Ovary (tissue), 10 donors: ENCODE measurements at places on chromosomes 16 and 17.
A peak's percentile ranks its signal among the peaks of the same experiment; 100 is the strongest.

DNA sequence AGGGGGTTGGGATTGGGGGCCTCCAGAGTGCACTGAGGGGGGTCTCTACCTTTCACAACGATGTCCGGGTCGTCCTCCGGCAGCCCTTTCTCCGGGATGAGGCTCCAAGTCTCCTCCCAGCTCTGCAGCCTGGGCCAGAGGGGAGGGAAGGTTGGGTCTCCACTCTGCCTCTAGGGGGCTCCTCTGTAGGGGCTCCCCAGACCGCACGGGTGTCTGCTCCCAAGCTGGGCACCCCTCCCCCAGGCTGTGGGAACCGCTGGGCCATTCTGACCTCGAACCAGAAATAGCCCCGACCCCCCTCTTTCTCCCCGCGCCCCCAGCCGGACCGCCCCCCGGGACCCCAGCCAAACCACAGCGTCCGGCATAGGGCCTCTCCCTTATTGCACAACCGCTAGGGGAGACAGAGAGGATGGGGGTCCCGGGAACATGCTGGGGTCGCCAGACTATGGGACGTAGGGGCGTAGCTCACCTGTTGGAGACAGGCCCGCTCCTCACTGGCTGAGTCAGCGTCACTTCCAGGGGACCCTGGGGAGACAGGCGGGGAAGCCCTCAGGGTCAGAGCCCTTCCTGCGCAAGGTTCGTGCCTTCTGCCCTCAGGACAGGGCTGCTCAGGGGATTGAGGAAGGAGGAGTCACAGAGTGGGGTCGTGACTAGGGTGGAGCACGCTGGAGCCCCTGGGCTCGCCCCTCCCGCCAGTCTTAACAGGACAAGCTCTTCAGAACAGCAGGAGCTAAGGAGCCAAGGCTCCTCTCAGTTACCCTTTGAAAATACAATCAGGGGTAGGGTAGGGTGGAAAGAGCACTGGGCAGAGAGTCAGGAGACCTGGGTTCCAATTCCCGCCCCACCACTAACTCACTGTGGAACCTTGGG is 2.7 kb downstream of the PLEKHH3 start:
- no peaks in the 10 kb centered on the region for H3K36me3 ChIP-seq
- H3K27me3 ChIP-seq = no peaks in the 10 kb centered on the region
- peak overlapping the region; percentile 82 for H3K27ac ChIP-seq
- peaks cover 11% of the 10 kb centered on the region for H3K4me1 ChIP-seq
- peak overlapping the region; percentile 63 for H3K4me3 ChIP-seq

DNA sequence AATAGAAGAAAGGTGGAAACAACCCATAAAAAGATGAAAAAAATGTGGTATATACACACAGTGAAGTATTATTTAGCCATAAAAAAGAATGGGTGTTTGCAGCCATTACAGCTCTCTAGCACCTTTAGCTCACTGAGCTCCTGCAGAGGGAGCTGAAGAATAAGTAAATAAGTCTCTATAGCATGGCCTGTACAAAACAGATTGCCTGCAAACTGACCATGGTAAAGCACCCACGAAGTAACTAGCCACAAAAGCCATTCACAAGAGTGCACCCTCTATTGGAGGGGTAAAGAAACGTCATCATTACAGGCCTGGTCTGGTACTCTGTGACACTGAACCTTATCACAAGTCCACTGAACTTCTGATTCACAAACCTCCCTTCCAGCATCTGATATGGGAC is 76.3 kb downstream of the USP32 start:
- DNase-seq = no peak
- no peak overlapping the region for H3K4me3 ChIP-seq
- H3K4me1 ChIP-seq = no peaks in the 10 kb centered on the region
- no peak overlapping the region for H3K27ac ChIP-seq

DNA sequence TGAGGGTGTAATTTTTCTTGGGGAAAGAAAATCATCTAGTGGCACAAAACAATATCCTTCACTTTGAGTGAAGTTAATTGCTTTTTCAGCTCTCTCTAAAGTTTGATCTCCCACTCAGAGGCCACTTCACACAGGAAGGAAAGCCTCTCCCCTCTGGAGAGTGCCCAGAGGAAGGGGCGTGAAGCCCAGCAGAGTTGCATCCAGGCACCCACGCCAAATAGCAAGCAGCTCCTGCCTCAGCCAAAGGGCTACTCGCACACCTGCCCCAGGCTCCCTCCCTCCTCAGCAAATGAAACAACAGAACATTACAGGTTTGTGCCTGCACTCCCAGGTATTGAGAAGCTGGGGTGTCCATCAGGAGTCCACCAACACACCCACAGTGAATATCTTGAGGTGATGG is 183.0 kb upstream of the RPL38 start:
- no peaks in the 10 kb centered on the region for H3K4me1 ChIP-seq
- no peak overlapping the region for H3K4me3 ChIP-seq
- no peak for DNase-seq
- H3K27me3 ChIP-seq = no peaks in the 10 kb centered on the region
- no peaks in the 10 kb centered on the region for H3K36me3 ChIP-seq

DNA sequence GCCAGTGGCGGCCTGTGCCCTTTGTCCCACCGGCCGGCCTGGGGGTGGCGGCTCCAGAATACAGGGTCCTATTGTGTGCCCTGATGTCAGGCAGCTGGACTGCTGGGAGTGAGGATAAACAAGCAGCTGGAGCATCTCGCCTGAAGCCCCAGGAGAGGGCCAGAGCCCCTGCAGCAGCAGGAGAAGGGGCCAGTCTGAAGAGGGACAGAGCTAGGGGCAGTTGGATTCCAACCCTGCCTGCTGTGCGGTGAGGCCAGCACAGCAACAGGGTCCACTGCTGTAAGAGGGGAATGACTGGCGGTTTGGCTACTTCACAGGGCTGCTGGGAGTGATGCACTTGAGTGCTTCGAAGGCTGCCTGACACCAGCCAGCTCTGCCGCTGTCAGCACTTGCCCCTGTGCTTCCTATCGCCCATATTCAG is 25.0 kb downstream of the RAB11FIP4 start:
- no peaks in the 10 kb centered on the region for H3K4me1 ChIP-seq
- H3K4me3 ChIP-seq = no peak overlapping the region
- no peak overlapping the region for H3K27ac ChIP-seq
- H3K27me3 ChIP-seq = no peaks in the 10 kb centered on the region

DNA sequence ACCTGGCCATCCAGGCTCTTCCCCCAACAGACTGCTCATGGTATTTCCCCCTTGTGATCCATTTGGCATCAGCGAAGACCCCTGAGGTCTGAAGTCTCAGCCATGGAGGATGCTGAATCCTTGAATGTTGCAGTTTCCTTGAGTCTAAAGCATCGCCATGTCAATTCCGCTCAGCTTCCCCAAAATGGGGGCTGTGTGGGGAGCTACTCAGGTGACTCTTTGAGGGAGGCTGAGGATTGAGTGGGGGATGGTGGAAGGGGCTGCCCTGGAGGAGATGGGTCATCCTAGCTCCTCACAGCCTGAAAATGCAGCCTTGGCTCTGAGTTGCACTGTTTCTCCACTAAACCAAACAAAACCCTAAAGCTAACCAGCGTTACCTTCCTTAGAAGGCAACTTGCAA is 2.6 kb downstream of the C16orf78 start:
- no peak for DNase-seq
- no peaks in the 10 kb centered on the region for H3K36me3 ChIP-seq
- no peaks in the 10 kb centered on the region for H3K27me3 ChIP-seq
- no peak overlapping the region for H3K4me3 ChIP-seq

DNA sequence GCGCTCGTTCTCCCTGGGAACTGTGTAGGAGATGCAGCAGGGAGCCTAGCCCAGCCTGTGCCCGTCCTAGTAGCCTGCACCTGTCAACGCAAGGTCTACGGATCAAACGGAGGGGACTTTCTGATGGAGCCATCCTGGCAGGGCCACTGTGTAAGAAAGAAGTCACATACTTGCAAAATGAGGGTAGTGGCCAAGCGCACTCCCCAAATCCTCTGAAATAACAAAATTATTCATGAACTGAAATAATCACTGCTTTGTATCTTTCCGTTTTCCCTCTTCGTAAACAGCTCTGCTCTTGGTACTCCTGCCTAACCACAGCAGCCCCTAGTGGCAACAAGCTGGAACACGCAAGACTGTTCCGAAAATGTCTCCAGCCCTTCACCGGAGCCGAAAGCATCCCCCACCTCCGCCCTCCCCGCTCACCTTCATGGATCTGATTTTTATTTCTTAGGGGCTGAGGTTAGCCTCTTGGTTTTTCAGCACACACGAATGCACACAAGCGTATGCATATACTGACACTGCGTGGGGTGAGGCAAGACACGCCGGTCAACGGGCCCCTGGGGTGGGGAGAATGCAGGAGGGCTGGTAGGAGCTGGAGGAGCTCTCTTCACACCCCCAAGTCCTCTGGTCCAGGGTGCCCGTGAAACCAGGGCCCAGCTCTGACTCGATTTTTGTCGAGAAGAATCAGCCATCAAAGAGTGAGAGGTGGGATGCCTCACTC is 100.8 kb downstream of the ABCC12 start:
- no peak overlapping the region for H3K27ac ChIP-seq
- no peaks in the 10 kb centered on the region for H3K27me3 ChIP-seq

DNA sequence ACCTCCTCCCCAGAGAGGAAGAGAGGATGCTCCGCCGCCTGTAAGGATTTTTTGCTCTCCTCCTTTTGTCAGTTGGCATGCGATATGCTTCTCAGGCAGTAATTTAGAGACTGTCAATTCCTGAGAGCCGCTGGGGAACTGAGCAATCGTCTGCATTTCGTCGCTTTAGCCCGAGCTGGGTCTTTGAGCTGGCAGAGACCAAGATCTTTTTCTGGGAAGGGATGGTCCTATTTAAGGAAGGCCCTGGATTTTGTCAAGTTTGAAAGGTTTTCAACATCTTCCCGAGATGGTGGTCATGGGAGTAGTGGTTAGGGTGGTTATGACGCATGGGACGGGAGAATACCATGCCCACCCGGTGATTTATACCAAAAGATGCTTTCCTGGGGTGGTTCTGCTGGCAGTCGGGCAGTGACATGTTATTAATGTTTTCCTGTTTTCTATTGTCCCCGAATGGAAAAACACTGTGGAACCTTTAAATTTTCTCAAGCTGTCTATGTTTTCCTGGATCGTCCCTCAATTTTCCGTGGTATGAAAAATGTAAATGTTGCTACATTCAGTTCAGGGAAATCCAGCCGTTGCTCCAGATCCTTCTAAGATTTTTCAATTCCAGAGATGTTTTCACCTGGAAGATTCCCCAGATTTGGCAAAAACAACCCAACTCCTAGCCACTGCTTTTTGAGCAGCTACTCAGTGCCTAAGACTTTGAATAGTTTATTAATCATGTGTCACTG is 586.4 kb downstream of the MAF start:
- no peak overlapping the region for H3K4me3 ChIP-seq
- no peaks in the 10 kb centered on the region for H3K27me3 ChIP-seq
- no peak for DNase-seq
- no peaks in the 10 kb centered on the region for H3K36me3 ChIP-seq
- H3K27ac ChIP-seq = no peak overlapping the region

- no peaks in the 10 kb centered on the region for H3K27me3 ChIP-seq
- no peaks in the 10 kb centered on the region for H3K4me1 ChIP-seq
- DNase-seq = no peak
- no peak overlapping the region for H3K4me3 ChIP-seq
- no peak overlapping the region for H3K27ac ChIP-seq
- no peaks in the 10 kb centered on the region for H3K36me3 ChIP-seq
These were observed 14.0 kb downstream of the SRCIN1 start for GRCh38 chr17:38591759-38592241.

DNA sequence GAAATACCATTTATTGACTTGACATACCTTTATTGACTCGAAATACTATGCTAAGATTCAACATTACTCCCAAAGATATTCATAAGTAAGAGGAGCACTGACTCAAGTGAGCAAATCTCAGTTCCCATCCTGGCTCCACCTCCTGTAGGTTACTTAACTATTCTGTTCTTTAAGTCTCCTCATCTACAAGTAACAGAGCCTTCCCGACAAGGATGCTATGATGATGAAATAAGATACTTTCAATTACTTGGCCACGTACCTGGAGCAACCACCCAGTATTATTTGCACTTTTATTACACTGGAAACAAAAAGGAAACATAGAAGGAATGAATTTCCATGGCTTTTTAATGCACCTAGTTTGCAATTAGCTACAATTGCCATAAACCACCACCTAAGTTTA is 16.3 kb downstream of the KANSL1 start:
- H3K27ac ChIP-seq = no peak overlapping the region
- H3K4me3 ChIP-seq = no peak overlapping the region
- H3K36me3 ChIP-seq = no peaks in the 10 kb centered on the region
- no peaks in the 10 kb centered on the region for H3K27me3 ChIP-seq

- H3K27me3 ChIP-seq = no peaks in the 10 kb centered on the region
- H3K36me3 ChIP-seq = no peaks in the 10 kb centered on the region
- H3K27ac ChIP-seq = no peak overlapping the region
- H3K4me1 ChIP-seq = no peaks in the 10 kb centered on the region
These were observed 11.3 kb upstream of the ARL5C start for GRCh38 chr17:39177256-39177655.

- no peak overlapping the region for H3K27ac ChIP-seq
- no peak for DNase-seq
- H3K4me1 ChIP-seq = no peaks in the 10 kb centered on the region
- no peaks in the 10 kb centered on the region for H3K27me3 ChIP-seq
- no peak overlapping the region for H3K4me3 ChIP-seq
These were observed 17.5 kb downstream of the ENDOV start for GRCh38 chr17:80432350-80432955.

DNA sequence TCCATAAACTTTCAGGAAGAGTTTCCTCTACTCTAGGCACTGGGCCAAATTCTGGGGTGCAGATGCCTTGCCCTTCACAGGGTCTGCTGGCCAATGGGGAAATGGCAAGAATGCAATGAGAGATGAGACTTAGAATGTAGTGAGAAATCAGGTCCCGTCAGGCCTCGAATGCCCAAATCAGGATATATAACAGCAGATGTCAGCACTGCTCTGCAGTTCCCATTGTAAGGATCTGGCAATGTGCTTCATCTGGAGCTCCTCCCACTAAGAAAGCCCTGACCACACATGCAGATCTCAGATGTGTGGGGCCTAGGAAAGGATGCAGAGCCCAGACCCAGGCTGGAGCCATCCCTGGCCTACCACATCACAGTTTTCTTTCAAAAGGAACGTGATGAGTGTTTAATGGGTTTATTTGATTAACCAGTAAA is 13.9 kb upstream of the LPCAT2 start:
- no peaks in the 10 kb centered on the region for H3K27me3 ChIP-seq
- no peak overlapping the region for H3K4me3 ChIP-seq
- no peak overlapping the region for H3K27ac ChIP-seq
- DNase-seq = peak; percentile 63
- no peaks in the 10 kb centered on the region for H3K36me3 ChIP-seq

- H3K4me1 ChIP-seq = peaks cover 19% of the 10 kb centered on the region
- no peak overlapping the region for H3K4me3 ChIP-seq
These were observed 49.7 kb downstream of the TUBD1 start for GRCh38 chr17:59842901-59843652.
